ENCODE measurements at places on chromosomes 3 and 15.

DNA sequence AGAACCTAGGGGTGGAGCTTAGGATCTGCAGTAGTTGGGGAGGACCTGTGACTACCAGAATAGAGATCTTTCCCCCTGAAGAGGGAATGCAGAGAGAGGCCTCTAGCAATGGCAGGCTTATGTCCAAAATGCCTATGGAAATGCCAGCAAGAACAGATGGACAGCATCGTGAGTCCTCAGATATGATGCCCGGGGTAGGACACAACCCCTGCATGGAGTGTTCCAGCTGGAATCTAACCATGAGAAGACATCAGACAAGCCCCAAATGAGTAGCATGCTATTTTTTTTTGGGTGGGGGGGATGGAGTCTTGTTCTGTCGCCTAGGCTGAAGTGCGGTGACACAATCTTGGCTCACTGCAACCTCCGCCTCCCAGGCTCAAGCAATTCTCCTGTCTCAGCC, 111.5 kb downstream of the ITPR1 start:
- no peak for DNase-seq

DNA sequence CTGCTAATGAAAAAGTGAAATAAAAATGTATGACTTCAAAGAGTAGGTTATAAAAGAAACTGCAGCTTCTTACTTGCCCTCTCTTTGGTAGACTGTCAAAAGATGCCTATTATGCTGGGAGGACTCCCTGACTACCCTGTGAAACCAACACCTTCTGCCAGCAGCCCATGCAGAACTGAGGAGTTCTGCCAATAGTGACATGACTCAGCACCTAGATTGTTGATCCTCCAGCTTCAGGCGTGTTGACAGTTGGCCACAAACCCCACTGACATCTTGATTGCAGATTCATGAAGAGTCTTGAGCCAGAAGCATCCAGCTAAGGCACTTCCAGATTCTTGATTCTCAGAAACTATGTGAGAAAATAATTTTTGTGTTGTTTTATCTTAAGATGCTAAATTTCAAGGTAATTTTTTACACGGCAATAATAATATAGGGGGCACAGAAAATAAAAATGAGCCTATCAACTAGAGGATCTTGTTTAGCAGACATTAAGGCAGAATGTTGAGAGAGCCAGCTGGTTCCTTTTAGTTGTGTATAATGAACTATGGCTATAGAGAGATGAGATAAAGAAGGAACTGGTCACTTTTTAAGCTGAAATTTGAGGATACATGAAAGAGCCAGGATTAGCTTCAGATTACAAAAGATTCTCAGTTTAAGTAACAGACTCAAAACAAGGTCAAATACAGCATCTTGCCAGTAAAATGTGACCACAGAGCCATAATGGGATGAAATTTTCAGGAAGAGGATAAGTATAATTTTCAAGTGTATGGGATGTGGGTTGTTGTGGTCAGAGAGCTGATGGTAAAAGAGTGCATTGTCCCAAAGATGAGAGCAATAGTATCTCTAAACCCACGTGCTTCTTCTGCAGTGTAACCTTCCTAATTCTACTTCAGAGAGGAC, 588.7 kb upstream of the CBLB start:
- no peak for DNase-seq

DNA sequence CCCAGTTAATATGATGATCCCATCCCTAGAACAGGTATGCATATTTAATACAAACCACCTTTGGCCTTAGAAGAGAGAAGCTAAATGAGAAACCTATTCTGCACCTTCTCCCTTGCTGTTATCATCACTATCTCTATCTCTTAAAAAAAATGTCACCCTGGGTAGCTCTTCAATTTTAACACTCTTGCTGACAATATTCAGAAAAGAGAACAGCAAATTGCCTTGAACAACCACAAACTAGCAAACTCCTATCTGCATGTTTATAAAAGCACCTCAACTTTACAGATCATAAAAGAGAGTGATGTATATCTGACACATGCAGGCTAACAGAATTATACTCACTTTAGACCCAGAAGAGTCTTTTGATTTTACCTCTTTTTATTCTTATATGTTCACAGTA, 7.4 kb downstream of the TOP2B start:
- no peak for DNase-seq

- DNase-seq: no peak
Observed at GRCh38 chr15:87828608-87829007, 427.9 kb downstream of the NTRK3 start.

DNA sequence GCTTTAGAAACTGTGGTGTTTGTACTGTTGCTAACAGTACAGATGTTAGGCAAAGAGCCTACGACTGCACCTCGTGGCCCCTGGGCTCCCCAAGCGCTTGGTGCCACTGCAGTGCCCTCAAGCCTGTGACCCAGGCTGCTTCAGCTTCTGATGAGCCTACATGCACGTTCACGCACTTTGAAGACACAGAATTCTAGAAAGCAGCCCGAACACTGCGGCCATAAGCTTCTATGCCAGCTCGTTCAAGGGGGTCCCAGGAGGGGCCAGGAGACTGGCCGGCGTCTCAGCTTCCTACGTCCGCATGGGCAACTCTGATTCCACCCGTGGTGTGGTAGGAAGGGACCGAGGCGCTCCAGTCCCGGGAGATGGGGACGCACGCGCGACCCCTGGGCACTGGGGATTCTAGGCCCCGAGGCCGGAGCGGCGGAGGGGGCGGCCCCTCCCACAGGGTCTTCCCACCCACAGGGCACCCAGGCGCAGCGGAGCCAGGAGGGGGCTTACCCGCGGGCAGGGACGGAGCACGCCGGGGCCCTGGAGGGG, 653 bp downstream of the MYO5C start:
- no peak for DNase-seq

DNA sequence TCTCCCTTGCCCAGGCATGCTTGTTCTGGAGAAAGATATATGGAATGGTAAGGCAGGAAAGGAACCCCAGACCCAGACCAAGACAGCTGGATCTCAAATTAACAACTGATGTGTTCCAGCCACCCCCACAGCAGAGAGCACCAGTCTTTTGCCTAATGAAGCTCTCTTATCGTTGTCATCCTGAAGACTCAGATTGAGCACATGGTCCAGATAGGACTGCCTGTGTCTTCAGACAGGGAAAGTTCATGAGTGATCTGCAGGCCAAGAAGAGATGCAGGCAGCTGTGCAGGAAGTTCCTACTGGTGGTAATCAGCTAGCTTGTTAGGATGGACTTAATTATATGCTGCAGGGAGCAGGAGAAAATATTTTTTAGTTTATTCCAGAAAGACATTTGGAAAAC, 53.3 kb downstream of the PPP2R3A start:
- no peak for DNase-seq

DNA sequence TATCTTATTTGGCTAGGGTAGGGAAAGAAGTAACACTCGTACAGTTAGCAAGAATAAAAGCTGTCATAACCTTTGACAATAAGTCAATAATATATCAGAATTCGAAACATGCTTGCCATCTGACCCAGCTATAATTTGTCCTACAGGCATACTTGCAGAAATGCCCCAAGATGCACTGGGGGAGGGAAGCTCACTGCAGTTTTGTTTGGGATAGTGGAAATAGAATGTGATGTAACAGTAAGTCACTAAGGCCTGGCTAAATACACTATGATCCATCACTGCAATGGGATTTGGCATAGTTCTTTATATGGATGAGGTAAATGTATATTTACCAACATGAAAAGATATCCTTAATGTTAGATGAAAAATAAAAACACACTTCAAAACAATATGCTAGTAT, 25.5 kb upstream of the TMOD3 start:
- DNase-seq: no peak

DNA sequence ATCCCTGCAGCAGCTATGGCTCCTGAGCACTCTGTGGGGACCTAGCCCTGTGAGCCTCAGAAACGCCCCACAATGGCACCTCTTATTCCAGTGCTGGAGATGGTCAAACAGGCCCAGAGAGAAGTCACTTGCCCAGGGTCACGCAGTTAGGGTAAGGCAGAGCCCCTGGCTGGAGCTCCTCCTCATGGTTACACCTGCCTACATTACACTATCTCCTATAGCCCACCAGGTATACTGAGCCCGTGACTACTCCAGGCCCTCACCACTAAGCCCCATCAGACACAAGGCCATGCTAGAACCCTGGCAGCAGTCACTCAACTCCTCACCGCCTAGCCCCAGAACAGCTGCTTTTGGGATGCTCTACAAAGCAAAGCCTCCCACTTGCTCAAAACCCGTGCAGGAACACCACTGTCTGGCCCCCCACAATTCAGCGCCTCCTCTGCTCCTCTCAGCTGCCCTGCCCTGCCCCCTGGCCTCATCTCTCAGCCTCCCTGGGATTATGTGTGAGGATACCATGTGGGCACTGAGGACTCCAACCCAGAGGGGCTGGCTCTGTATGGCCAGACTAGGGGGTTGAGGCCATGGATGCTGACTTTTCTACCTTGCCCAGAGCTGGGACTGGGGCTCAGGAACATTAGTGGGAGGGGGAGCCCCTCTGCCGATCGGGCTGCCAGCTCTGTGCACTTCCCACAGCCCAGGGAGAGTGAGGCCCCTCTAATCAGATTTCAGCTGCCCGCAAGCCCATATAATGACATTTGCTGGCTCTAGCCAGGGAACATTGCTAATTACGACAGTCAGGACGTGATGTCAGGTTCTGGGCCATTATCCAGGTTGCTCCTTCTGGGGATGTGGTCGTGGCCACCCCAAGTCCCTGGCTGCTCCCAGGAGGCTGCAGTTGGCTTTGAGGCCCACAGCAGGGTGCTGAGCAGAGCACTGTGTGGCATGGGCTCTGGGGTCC, 4.0 kb downstream of the NT5DC2 start:
- DNase-seq: no peak

Data from iPS DF 19.7 (cell line).